Ureter (tissue), 1 donor: ENCODE measurements at places on chromosomes 1 and 21. TPM values are rescaled to one million over a fixed set of nuclear protein-coding genes. Genes with fewer than 3 reads are reported as not detected.
A peak's percentile ranks its signal among the peaks of the same experiment; 100 is the strongest.

MFAP2 gene
- total RNA-seq = 7.1 TPM

DNA sequence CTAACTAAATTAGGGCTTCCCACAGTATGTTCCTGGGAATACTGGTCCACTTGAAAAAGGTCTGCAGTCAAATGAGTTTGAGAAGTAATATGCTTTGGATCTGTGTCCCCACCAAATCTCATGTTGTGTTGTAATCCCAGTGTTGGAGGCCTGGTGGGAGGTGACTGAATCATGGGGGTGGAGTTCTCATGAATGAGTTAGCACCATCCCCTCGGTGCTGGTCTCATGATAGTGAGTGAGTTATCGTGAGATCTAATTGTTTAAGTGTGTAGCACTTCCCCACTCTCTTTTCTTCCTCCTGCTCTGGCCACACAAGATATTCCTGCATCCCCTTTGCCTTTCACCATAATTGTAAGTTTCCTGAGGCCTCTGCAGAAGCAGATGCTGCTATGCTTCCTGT lies 16.9 kb upstream of the DMRTB1 start:
- DNase-seq = no peak

DNA sequence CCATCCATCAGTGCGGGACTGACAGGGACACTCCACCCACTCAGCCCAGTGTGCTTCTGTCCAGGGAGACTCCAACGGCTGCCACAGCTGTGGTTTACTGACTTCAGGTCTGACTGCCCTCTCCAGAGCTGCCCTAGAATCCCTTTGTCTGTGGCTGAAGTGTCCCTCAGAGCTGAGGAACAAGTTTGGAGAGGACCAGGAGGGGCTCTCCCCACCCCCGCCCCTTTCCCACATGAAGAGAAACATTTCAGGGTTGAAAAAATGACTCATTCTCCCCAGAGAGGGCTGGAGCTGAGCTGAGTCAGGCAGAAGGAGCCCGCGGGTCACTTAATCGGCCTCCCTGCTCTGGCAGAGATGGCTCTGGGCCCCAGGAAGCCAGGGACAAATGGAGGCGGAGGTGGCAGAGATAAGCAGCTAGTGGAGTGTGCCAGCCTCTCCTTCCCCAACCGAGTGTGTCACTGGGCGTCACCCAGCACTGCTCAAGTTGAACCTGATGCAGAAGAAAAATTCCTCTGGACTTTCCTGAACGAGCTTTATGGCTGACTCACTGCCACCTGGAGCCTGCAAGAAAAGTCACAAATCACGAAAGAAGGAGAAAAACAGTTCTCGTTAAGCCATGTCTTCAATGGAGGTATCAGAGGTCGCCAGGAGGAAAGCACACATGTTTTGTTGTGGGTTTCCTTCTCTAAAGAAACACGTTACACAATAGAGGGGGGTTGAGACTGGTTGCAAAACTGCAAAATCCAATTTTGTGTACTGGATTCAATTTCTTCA lies 34.3 kb upstream of the ECE1 start:
- peak; percentile 82 for DNase-seq

SLC2A5 gene
- total RNA-seq = 1.1 TPM

- DNase-seq = no peak
Measured at GRCh38 chr21:46626975-46627501, 8.4 kb upstream of the PRMT2 start.

GRCh38 chr1:86195281-86195680 lies 38.7 kb upstream of the COL24A1 start:
- no peak for DNase-seq

- DNase-seq = no peak
Measured at GRCh38 chr1:27523337-27524020, 33.5 kb upstream of the WASF2 start.

ABCA4 gene
- 1.8 TPM for total RNA-seq

GRCh38 chr1:92184632-92185031 lies 33.1 kb upstream of the C1orf146 start:
- no peak for DNase-seq

- no peak for DNase-seq
Measured at GRCh38 chr1:27773826-27774445, 917 bp downstream of the STX12 start.

OR2M3 gene
- not detected for total RNA-seq

LHX8 gene
- total RNA-seq = 0.21 TPM

DNA sequence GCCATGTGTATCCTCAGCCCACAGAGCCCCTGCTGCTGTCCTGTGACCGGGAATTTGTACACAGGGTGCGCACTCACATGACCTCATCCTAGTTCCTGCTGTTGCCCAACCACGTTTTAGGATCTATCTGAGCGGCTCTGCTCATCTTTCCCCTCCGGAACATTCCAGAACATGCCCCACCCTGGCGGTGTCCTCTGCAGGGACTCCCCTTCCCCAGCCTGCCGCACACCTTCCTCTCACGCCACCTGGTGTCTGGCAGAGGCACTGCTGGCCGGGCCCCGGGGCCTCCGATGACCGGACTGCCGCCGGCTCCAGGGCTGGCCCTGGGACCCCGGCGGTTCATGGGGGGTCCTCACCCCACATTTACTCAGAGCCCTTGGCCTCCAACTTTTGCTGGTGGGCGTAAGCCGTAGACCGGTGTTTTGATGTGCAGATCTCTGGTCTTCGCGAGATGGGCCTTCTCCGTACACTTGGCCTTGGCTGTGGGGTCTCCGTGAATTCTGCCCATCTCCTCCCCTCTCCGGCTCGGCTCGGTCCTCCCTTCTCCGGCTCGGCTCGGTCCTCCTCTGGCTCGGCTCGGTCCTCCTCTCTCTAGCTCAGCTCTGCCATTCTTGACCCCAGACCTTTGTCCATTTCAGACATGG lies 29.5 kb downstream of the ARHGEF16 start:
- no peak for DNase-seq

DNA sequence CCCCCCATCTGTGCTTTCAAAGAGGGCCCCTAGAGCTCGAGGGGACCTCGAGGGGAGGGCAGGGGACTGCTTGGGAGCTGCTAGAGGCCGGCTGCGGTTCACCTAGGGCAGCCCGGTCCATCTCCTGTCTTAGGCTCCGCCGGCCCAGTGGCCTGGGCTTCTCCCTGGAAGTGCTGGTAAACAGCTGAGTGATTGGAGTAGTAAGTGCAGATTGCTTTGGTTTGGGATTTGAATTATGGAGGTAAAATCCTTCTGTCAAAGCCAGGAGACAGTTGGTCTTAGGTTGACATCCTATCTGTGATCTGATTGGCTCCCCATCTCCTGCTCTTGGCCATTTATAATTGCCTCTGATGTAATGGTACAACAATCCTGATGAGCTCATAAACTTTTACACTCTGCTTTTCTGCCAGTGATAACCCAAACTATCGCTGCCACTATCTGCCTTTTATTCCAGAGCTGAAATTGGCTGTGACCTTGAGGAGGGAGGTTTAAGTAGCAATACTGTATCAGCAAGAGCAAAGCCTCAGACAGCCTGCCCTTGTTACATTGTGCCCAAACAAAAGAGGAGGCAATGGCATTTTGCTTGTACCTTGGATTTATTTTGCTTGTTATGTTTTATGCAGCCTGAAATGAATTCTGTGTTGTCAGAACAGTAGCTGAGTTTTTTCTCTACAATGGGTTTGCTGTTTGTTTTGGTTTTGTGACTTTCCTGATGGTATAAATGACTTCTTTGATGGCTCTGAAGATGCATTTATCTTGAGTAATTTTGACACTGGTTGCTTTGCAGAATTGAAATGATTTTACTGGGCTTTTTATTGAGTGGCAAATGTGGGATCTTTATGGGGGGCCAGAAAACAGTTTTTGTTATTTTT lies 2.4 kb downstream of the ARID1A start:
- peak; percentile 56 for DNase-seq

DNA sequence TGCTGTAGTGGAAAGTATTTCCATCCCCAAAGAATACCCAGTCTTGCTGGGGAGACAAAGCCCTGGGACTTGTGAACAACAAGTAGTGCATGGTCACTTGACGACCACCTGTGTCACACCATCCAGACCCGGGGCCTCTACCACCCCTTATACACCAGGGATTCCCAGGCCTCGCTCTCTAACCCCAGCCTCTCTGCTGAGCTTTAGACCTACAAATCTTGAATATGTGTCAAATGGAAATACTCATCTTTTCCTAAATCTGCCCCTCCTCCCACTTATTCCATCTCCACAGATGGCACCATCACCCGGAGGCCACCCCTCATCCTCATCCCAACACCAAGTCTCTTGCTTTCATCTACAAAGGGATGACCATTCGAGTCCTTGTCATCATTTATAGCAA lies 875 bp upstream of the RNASEL start:
- no peak for DNase-seq

RNU1-1 gene
- total RNA-seq = 1,626 TPM

DNA sequence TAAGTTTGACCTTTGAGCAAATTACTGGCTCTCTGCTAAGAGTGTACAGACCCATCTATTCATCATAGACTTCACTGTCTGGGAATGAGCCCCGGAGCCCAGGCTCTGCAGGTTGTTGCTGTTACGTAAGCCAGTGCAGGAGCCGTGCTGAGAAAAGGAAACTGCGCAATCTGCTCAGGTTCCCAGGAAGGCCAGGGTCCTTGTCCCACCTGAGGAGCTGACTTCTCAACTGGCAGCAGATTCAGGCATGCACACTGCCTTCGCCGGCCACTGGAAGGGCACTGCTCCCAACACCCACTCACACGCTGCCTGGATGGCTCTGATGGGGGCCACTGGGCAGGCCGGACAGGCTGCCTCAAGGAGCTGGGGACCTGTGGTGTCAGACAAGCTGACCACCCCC lies 19.5 kb downstream of the RCAN1 start:
- DNase-seq = no peak

DNA sequence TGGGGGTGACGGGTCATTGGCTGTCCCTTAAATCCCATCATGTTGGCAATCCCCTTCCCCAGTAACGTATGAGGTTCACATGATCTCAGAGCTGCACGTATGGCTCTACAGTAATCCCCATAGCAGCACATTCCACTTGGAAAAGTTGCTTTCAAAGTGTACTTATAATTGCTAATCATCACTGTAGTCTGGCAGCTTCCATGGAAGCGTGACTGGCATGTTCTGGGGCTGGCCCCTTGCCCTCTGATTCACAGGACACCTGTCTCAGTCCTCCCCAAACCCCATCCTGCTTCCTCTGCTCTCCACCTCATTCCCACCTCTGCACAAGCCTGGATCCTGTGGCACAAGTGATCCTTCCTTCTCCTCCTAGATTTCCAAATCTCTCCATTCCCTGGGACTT lies 102.2 kb downstream of the TSEN15 start:
- DNase-seq = no peak

- no peak for DNase-seq
Measured at GRCh38 chr1:245001252-245001651, 136.9 kb upstream of the HNRNPU start.

DNA sequence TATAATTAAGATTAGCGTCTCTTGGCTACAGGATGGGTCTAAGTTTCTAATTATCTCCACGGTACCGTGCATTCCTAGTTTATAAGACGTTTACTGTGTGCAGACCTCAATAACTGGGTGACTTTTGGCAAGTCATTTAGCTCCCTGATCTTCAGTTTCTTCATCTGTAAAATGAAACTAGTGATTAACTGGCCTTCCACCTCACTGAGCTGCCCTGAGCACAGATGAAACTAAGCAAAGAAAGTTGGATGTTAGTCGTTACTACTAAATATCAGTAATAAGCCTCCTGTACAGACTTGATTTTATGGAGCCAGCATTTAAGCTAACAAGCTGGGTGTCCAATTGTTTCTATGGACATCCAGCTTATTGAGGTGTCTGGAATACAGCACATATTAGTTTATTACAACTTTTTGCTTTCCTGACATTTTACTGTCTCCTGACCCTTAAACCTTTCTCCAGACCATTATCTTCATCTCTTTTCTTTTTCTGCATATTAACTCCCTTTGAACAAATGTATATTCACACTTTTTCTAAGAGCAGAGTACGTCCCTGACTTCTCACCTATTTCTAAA lies 1.1 kb downstream of the CR2 start:
- no peak for DNase-seq

PCBP3 gene
- 7.1 TPM for total RNA-seq

DNA sequence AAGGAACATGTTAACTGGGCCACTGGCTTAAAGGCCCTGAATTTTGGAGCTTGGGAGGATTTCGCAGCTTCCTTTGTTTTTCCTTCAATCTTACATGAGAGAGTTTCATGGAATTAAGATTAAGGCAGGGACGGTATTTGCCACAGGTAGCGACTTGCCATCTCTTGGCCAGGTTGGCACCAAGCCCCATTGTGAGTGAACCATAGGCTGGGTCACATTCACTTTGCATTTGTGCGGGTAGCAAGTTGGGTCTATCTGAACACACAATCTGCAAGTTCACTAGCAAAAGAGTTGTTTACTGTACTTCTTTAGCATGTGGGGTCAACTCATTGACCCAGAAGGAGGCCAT lies 106.2 kb upstream of the ATP1A1 start:
- no peak for DNase-seq

DNA sequence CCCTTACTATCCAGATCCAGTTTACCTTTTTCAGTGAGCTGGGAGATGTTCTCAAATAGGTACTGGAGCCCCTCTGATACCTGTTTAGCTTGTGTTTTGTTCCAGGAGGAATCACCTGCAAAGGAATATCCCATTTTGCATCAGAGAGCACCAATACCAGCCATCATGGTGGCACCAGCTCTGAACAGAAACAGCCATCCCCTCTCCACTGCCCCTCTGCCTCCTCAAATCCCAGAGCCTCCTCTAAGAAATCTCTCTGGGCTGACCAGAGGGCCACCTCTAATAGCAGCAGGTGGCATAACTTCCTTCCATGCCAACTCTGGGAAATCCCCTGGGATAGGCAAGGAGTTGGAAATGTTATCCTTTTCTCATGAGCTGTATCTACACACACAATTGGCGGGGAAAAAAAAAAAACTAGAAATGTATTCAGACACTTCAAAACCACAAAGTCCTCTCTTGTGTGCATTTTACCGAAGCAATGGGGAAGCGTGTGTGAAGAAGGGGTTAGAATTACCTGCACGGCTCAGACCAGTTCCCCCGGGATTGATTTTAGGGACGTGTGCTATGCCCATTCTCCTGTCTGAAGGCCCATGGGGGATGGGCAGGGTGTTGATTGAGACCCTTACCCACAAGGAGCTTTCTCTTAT lies 2.4 kb downstream of the PGLYRP4 start:
- no peak for DNase-seq

GRCh38 chr1:55063577-55063942 lies 24.2 kb downstream of the PCSK9 start:
- no peak for DNase-seq

C8A gene
- 0.16 TPM for total RNA-seq

- no peak for DNase-seq
Measured at GRCh38 chr1:174209347-174210187, 50.2 kb downstream of the RABGAP1L start.

DNA sequence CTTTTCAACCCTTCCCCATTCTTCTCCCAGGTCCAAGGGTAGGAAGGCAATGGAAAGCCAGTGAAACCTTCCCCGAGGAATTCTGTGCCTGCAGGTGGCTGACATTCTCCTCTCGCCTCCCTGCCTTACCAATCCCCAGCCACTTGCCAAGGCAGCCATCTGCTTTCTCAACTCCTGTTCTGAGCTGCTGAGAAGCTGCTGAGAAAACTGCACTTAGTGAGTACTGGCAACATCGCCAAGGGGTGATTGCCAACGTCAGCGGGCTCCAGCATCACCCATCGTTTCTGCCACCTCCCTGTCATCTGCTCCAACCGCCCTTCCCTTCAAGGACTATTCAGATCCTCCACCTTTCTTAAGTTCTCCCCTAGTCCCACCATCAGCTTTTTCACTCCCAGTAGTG lies 106.0 kb downstream of the PTPRU start:
- DNase-seq = no peak

GRCh38 chr1:65832296-65832695 lies 39.6 kb downstream of the PDE4B start:
- no peak for DNase-seq

NR5A2 gene
- 5.9 TPM for total RNA-seq

- DNase-seq = no peak
Measured at GRCh38 chr1:100793659-100794058, 74.1 kb downstream of the VCAM1 start.

COL9A2 gene
- 27.1 TPM for total RNA-seq

HLX gene
- 7.5 TPM for total RNA-seq

SPRR5 gene
- total RNA-seq = not detected

NUDT4B gene
- not detected for total RNA-seq
